ENCODE measurements at places on chromosomes 16 and 17.

DNA sequence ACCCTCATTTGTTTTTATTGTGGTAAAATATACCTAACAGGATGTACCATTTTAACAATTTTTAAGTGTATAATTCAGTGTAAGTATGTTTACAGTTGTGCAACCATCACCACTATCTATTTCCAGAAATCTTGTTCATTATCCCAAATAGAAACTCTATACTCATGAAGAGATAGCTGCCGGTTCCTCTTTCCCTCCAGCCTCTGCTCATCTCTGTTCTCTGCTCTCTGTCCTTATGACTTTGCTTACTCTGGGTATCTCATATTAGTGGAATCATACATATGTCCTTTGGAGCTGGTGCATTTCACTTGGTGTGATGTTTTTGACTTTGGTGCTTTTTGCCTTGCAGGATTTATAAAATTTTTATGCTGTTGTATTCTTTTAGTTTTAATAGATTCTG, 19.4 kb downstream of the CYLD start:
- no peak for DNase-seq

- peak; percentile 64 for DNase-seq
Observed at GRCh38 chr17:50904518-50905459, 38.6 kb upstream of the TOB1 start.

DNA sequence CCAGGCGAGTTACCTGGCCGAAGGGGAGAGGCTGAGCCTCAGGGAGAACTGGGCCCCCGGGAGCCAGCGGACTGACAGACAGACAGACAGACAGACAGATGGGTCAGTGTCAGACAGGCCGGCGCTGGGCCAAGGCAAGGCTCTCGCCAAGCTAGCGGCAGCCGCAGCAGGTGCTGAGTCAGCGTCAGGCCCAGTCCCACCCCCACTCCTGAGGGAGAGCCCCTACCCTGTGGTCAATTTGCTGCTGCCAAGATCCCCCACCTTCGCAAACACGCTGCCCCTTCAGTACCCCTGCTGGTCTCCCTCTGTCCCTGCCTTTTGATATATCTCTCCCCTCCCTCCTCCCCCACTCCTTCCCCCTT, 1.5 kb downstream of the FGF11 start:
- DNase-seq, result no peak

GRCh38 chr17:10059684-10060211, 138.7 kb downstream of the GAS7 start:
- DNase-seq, result peak; percentile 72

- no peak for DNase-seq
Observed at GRCh38 chr17:64123114-64123513, 6.8 kb downstream of the ERN1 start.

DNA sequence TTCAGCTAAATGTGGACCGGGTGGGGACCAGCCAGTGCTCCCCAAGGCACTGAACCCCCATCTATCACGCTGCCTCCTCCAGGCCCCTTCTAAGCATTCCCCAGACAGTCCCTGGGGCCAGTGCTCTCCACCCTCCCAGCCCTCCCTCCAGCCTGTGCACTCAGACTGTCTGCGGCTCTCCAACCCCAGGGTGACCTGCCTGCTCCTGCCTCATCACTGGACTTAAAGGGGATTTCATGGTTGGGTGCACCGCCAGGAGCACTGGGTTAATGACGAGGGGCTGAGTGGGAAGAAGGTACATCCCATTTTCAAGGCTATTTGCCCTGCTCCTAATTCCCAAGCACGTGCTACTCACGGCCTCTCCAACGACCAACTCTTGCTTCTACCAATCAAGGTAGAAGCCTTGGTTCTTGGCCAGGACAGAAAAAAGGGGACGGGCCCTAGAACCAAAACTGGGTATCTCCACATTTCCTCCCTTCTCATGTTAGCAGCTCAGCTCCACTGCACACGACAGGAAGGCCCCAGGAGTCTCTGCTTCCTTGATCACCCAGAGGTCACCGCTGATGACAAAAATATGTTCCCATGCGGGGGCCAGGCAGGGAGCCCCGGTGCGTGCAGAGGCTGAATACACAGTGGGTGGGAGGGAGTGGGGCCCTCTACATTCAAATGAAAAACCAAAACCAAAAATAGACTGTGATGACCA, 3.5 kb upstream of the ABR start:
- peak; percentile 93 for DNase-seq

Measured in eye (tissue), 1 donor.